ENCODE measurements at places on chromosomes 4 and X. TPM values are rescaled to one million over a fixed set of nuclear protein-coding genes. Genes with fewer than 3 reads are reported as not detected.

CACNA1F gene
- not detected for total RNA-seq

PARM1 gene
- total RNA-seq, result 575 TPM

- DNase-seq, result no peak
These were observed 35.6 kb upstream of the TXK start for GRCh38 chr4:48169636-48170035.

- DNase-seq, result no peak
These were observed 60.6 kb downstream of the CHRDL1 start for GRCh38 chrX:110734894-110735541.

PHOX2B gene
- total RNA-seq, result not detected

GRCh38 chr4:76691807-76692582, 205.9 kb downstream of the SOWAHB start:
- DNase-seq, result no peak

DNA sequence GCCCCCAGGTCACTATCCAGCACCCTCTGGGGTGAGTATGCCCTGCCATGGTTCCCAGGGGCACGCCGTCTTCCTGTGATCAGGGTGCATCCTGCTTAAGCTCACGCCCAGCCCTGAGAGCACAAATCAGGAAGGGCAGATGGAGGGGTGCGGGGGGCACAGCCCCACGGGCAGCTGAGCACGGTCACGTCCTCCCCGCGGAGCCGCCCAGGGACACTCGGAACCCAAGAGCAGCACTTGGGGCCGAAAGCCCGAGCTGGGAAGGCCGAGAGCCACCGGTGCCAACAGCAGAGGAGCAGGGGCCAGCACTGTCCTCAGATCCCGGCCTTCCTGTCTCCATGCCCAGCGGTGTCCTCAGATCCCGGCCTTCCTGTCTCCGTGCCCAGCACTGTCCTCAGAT, 21.5 kb downstream of the NELFA start:
- DNase-seq, result no peak

DNA sequence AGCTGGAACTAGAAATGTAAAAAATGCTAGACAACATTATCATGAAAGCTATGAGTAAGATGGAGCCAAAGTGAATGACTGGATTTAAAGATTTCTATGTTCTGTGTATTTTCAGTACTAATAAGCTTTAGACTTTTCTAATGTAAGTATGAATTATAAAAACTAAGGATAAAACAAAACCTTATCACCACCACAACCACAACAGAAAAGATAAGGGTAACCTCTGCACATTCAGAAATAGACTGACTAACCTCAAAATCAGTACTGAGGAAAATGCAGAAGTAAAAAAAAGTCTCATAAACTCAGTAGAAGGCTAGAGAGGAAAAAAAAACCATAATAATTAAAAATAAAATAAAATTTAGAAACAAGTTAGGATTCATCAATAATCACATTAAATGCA, 14.9 kb upstream of the UBE2NL start:
- DNase-seq, result no peak

DNA sequence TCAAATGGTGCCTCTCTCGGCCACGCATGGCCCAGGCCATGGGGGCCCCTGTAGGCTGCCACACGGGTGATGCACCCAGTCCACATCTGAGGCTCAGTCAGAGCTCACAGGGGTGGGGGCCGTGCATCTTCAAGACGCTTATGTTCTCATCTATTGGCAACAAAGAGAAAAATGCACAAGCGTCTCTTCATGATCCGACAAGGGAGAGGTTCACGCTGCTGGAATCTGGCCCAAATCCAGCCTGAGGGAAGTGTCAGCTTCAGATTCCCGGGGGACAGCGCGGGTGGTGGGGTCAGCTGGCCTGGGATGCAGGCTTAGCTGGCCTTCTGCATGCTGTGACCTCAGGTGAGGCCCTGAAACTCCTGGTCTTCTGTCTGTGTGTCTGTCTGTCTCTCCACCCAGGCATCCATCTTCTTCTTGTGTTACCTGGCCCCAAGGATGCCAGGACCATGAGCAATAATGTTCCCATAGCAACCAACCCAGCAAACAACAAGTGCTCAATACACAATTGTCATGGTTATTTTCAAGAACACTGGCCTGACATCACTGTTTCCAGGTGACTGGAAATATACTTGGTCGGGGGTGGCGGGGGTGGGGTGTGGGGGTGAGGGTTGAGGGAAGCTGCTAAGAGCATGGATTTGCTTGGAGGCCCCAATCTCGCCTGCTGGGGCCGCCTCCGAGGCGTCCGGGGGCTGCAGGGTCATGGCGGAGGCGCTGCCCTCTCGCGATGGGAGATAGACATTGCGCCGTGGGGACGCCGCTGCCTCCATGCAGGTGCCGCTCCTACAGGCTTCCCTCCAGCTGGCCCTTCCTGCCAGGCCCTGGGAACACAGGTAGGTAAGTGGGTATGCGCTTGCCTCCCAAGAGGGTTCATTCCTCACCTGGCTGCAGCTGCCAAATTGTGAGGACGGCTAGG, 48.3 kb downstream of the ABLIM2 start:
- no peak for DNase-seq

DNA sequence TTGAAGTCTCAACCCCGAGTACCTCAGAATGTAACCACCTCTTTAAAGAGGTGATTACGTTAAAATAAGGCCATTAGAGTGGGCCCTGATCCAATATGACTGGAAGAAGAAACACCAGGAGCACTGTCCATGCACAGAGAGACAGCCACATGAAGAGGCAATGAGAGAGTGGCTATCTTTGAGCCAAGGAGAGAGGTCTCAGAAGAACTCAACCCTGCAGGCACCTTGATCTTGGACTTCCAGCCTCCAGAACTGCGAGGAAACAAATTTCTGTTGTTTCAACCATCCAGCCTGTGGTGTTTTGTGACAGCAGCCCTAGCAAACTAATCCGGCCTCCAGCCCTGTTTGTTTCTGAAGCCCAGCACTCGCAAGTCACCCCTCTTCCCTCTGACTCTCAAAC, 46.3 kb upstream of the ADGRG2 start:
- no peak for DNase-seq

CXCL9 gene
- total RNA-seq, result 1.1 TPM

DNA sequence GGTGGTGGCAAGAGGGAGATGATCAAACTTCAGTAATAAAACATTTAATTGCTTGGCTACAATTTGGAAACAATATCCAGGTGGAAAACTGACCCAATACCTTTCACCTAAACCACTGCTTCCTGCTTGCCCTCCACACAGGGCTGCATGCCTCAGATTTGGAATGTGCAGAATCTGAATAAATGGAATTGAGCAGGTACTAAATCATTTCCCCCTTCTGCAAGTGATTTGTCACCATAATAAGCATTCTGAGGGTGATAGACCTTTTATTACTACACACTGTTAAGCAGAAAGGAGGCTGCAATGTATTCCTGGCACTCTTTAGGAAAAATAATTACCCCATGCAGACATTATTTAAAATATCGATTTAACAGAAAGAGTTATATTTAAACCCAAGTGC, 291.8 kb downstream of the IDS start:
- no peak for DNase-seq

GRCh38 chr4:53123819-53124218, 242.0 kb downstream of the SCFD2 start:
- DNase-seq, result no peak

FGFRL1 gene
- 59.0 TPM for total RNA-seq

SSX1 gene
- not detected for total RNA-seq

SULT1B1 gene
- 0.33 TPM for total RNA-seq

BEX1 gene
- 41.5 TPM for total RNA-seq

- DNase-seq, result peak; percentile 55
These were observed 21.4 kb downstream of the PLAC8 start for GRCh38 chr4:83093060-83093640.

GRCh38 chrX:71210816-71211215, 12.2 kb upstream of the GJB1 start:
- DNase-seq, result no peak

DNA sequence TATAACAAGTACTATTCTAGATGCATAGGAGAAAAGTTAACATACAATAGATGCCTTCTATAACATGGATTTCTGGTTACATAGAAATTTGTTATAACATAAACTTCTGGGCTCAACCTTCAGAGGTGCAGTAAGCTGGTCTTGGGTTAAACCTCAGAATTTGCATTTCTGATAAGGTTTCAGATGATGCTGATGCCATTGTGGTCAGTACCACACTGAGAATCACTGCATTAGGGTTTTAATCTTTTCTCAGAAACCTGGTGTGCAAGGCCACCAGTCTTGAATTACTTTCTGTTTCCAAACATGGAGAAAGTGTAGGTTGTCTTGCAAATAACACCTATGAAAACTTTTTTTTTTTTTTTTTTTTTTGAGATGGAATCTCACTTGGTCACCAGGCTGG, 146.2 kb downstream of the SPOCK3 start:
- no peak for DNase-seq

OTC gene
- total RNA-seq, result 0.33 TPM

GRCh38 chr4:154779362-154779947, 1.6 kb upstream of the RBM46 start:
- no peak for DNase-seq

RAB33A gene
- not detected for total RNA-seq

DNA sequence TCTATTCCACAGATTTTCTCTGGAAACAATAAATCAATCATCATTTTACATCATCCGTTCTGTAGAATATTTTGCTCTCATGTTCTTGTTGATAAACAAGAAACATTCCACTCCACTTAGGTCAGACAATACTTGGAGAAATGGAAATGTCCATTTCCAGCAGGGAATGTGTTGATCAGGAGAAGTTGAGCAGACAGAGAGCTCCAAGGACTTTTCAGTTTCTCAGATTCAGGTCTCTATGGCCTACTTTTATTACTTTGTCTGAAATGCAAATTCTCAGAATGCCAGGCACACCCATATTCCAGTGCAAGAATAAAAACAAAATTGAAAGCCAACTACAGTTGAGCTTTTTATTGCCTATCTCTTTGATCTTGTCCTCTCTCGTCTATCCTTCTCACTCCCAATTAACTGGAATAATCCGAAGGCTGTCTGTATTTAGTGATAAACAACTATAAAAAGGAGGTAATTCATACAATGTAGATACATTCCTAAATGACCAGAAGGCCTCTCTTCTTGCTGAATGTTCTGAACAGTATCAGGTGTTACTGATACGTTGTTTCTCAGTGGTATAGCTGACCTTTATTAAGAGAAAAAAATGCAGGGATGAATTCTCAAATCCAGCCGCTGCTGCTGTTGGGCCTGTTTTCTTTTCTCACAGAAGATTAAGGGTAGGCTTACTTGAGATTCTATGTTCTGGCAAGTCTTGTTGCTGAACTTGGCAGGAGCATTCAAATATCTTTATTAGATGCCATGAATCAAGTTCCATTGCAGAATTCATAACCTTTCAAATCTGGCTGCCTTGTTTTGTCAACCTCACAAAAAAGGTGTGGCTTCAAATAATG, 72.1 kb downstream of the HPGD start:
- DNase-seq, result no peak

DNA sequence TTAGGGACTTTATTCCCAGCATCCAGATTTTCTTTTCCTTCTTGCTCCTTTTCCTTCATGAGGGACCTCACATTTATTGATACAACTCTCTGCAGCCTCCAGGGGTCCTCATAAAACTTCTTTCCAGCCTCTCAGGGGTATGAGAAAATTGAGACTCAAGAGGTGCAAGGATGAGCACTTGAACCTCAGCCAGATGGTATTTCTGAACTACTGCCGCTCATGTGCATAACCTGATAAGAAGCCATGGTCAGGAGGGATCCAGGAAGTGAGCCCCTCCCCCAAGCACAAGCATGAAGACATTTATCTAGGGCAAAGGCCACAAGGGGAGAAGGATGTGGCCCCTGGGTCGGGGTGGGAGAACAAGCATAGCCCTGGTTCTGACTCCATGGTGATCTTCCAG, 73.3 kb downstream of the TSPAN7 start:
- no peak for DNase-seq

GRCh38 chr4:175716961-175717360, 95.1 kb downstream of the GPM6A start:
- DNase-seq, result no peak

DNA sequence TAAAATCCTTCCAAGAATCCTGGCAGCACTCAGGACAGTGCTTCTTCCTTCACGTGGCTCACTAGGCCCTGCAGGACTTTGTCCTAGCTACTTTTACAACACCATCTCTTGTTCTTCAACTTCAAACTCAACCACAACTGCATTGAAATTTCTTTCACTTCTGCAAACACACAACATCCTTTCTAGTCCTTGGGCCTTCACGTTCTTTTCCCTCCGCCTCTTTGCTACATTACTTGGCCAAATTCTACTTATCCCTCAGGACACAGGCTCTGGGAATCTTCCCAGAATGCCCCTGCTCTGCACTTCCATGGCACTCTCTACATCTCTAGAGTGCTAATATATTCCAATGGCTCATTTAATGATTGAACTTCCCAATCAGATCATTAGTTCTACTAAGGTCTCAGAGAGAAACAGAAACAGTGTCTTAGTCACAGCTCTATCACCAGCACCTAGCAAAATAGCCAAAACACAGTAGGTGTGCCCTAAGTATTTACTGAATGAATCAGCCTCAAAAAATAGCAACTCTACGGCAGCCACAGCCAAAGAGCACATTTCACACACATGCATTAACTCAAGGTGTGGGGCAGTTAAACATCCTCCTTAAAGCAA, 73.3 kb downstream of the MANBA start:
- no peak for DNase-seq

DNA sequence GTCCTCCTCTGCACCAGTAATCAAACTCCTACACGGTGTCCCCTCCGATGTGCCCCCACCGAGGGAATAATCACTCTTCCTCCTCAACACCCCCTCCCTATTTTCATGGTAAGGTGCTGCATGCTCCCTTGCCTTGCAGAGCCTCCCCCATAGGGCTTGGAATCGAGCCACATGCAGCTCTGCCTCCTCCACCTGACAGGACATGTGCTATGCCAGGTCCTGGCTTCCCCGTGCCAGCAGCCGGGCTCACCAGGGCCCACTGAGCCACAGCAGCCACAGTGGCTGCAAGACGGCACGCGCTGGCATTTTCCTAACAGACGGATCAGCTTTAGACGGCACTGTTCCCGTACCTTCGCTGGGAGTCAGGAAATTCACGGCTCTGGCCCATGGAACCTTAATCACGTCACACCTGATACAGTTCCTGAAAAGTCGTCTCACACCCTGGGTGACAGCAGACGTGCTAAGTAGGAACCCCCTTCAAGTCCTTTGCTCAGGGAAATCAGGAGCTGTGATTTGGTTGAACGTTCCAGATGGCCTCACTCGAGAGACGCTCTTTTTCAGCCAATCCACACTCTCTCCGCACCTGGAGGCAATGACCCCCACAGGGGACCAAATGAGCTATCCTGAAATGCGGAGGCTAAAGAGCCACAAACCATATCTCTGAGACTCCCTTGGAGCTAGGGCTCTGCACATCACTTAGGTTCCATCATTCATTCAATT, 63.2 kb downstream of the JAKMIP1 start:
- no peak for DNase-seq

FHIP1A gene
- 27.3 TPM for total RNA-seq

PRSS48 gene
- total RNA-seq, result not detected

- no peak for DNase-seq
These were observed 170.6 kb upstream of the GK2 start for GRCh38 chr4:79578606-79579005.
